ENCODE measurements at places on chromosomes 12 and 14.

DNA sequence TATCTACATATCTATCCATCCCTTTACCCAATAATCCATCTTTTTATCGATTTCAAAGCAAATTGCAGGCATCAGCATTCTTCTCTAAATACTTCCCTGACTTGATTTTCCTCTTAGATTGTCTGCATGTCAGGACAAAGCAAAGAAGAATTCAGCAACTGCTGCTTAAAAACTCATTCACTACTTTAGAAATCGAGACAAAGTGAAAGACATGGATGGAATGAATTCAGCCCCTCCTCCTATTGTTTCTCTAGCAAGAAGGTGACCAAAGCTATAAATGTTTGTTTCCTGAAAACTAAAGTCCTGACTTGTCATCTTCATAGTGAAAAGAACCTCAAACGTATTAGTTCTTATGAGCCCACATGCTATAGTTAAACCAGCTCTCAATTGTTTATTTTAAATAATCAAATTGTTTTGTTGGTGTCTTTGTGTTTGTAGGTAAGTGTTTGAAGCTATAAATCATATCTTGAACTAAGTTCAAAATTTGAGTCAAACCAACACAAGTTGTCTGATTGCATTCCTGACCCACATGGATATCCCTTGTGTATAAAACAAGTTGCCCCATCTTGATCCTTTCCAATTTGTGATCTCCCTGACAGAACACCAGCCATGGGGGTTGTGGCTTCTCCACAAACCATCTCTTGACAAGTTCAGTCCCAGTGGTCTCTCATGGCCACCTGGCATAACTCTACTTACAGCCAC lies 58.6 kb upstream of the ARHGAP5 start:
- DNase-seq = no peak

- DNase-seq = no peak
These were observed 278.2 kb upstream of the RTL1 start for GRCh38 chr14:101181446-101182313.

- DNase-seq = no peak
These were observed 86.1 kb downstream of the BCL2L14 start for GRCh38 chr12:12156828-12157227.

DNA sequence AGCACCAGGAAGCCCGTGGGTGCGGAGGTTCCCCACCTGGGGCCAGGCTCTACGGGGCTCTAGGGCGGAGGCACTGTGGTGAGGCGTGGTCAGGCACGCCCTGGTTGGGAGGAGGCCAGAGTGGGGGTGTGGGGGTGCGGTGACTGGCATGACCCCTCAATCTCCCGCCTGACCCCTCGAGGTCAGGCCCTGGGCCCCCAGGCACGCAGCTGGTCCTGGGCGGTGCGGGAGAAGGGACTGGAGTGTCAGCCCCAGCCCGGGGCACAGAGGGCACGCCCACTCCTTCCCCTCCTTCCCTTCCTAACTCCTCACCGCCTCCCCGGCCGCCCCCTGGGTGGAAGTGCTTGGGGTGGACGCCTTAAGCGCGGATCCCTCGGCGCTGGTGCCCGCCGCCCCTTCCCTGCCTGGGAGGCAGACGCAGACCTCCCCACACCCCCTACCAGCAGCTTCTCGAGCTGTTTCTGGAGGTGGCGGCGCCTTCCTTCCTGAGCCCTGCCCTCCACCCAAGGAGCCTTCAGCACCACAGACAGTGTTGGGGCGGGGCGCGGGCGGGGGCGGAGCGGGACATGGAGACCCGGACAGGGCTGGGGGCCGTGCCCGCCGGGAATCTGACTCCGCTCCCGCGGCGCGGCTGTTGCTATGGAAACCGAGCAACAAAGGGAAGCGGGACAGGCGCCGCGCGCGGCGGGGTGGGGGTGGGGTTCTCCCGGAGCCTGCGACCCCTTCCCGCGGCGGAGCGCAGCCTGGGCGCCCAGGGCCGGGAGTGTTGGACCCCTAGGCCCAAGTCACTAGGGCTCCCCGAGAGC lies 741 bp upstream of the CRIP2 start:
- no peak for DNase-seq

Measured in stimulated activated CD4-positive, alpha-beta T cell treated with anti-CD3 and anti-CD28 coated beads, Interleukin-1b, Interleukin-23, amount 100 ng/mL, for 4 hours (primary cell).